Liver (tissue), 10 donors: ENCODE measurements at places on chromosomes 4 and X. TPM values are rescaled to one million over a fixed set of nuclear protein-coding genes. Genes with fewer than 3 reads are reported as not detected.

GRCh38 chr4:97910005-97910404, 233.3 kb downstream of the STPG2 start:
- no peak overlapping the region for H3K27ac ChIP-seq
- H3K4me3 ChIP-seq, result no peak overlapping the region
- no peaks in the 10 kb centered on the region for H3K36me3 ChIP-seq

DNA sequence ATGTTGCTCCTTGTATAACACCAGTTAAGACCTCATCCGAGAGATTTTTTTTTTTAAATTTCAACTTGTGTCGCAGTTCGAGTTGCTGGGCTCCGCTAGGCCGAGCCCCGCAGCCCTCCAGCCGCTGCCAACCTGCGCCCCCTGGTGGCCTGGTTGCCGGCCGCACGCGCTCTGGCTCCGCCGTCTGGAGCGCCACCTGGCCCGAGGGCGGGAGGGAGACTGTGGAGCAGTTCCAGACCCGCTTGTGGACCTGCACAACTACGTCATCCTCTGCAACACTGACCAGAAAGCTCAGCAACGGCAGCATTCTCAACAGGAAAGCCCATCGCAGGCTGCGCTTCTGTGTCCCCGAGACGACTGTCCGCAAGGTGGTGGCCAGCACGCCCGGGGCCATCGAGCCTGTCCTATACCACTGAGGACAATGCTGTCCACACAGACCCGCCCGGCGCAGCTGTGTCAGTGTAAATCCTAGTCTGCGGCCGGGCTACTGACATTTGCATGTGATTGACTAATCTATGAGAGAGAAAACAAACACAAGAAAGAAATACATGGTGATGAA, 39.1 kb downstream of the ARL9 start:
- peak; percentile 96 for DNase-seq
- peak overlapping the region; percentile 9 for H3K4me3 ChIP-seq
- no peaks in the 10 kb centered on the region for H3K36me3 ChIP-seq
- H3K27me3 ChIP-seq, result no peaks in the 10 kb centered on the region

ZNF595 gene
- total RNA-seq, result 9.9 TPM

DNA sequence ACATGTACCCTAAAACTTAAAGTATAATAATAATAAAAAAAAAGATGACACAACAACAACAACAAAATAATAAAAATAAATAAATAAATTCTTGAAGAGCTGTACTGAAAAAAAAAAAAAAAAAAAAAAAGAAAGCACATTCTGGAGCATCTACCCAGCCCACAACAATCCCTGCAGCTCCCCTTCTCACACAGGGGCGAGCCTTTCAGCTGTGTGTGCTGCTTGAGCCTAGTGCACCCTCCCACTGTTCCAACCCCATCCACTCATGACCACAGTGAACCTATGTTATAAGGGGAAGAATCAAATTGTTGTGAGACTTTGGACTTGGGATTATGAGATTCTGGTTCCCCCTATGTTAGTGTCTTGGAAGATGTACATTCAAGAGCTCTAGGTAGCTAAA, 161.5 kb upstream of the JADE1 start:
- DNase-seq, result no peak
- no peaks in the 10 kb centered on the region for H3K4me1 ChIP-seq
- H3K4me3 ChIP-seq, result no peak overlapping the region
- H3K36me3 ChIP-seq, result no peaks in the 10 kb centered on the region

- no peaks in the 10 kb centered on the region for H3K4me1 ChIP-seq
- no peaks in the 10 kb centered on the region for H3K36me3 ChIP-seq
- H3K27ac ChIP-seq, result no peak overlapping the region
- no peak for DNase-seq
- H3K27me3 ChIP-seq, result no peaks in the 10 kb centered on the region
Measured at GRCh38 chr4:100079264-100079663, 111.0 kb downstream of the DDIT4L start.

DNA sequence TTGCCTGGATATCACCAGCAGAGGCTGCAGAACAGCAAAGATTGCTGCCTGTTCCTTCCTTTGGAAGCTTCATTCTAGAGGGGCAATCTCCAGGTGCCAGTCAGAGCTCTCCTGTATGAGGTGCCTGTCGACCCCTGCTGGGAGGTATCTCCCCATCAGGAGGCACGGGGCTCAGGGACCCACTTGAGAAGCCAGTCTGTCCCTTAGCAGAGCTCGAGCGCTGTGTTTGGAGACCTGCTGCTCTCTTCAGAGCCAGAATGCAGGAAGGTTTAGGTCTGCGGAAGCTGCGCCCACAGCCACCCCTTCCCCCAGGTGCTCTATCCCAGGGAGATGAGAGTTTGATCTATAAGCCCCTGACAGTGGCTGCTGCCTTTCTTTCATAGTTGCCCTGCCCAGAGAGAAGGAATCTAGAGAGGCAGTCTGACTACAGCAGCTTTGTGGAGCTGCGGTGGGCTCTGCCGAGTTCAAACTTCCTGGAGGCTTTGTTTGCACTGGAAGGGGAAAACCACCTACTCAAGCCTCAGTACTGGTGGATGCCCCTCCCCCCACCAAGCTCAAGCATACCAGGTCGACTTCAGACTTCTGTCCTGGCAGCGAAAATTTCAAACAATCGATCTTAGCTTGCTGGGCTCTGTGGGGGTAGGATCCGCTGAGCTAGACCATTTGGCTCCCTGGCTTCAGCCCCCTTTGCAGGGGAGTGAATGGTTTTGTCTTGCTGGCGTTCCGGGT, 57.9 kb downstream of the DKK2 start:
- DNase-seq, result no peak
- H3K4me3 ChIP-seq, result no peak overlapping the region
- H3K36me3 ChIP-seq, result no peaks in the 10 kb centered on the region
- H3K27ac ChIP-seq, result no peak overlapping the region
- no peaks in the 10 kb centered on the region for H3K27me3 ChIP-seq

DNA sequence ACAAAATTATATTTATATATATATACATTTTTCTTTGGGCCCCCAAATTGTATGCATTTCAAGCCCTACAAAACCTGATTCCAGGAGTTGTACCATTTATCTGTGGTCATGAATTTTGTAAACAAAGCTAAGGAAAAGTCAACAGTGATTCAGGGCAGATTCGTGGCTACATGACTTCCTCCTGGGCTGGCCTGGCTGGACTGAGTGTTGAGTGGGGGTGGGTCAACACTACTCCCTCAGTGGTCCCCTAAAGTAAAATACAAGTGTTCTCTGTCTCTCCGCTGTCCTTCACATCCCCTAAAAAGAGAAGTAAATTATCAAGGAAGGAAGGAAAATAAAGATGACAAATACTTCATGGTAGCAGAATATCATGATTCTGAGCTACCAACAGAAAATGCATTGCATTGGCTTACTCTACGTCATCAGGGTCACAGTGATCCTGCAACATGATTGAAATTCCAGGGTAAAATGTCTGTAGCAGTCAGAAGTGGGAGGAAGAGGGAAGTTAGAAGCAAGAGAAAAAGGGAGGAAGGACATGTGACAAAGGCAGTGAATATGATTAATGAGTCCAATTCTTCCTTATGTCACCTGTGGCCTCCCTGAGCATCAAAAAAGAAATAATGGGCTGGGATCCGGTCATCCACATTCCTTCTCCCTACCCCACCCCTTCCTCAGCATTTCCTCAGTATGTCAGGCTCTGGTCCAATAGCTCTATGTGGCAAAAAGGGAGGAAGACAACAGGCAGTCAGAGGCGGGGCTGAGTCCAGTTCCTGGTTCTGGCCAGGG, 42.4 kb upstream of the MYOZ2 start:
- no peaks in the 10 kb centered on the region for H3K4me1 ChIP-seq
- no peak overlapping the region for H3K4me3 ChIP-seq
- no peak overlapping the region for H3K27ac ChIP-seq
- DNase-seq, result no peak

- H3K4me3 ChIP-seq, result peak overlapping the region; percentile 52
- peak overlapping the region; percentile 33 for H3K27ac ChIP-seq
- no peaks in the 10 kb centered on the region for H3K4me1 ChIP-seq
- H3K36me3 ChIP-seq, result no peaks in the 10 kb centered on the region
- peaks cover 9% of the 10 kb centered on the region for H3K27me3 ChIP-seq
- DNase-seq, result no peak
Measured at GRCh38 chr4:144646523-144647094, 653 bp downstream of the HHIP start.
